Kidney glomerular epithelial cell (primary cell): ENCODE measurements at places on chromosomes 16 and 17.

GRCh38 chr17:39923836-39924690, 3.3 kb downstream of the ORMDL3 start:
- DNase-seq = no peak

GRCh38 chr16:8808613-8809353, 11.1 kb downstream of the PMM2 start:
- no peak for DNase-seq

DNA sequence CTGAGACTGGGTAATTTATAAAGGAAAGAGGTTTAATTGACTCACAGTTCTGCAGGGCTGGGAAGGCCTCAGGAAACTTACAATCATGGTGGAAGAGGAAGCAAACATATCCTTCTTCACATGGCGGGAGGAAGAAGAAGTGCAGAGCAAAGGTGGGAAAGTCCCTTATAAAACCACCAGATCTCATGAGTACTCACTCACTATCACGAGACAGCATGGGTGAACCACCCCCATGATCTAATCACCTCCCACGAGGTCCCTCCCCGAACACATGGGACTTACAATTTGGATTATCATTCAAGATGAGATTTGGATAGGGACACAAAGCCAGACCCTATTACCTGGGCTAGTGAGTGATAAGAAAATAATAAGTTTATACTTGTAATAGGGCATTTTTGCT, 70.6 kb upstream of the HS3ST2 start:
- no peak for DNase-seq

- DNase-seq = no peak
Observed at GRCh38 chr17:34682305-34682704, 102.9 kb downstream of the TMEM132E start.

GRCh38 chr17:296379-296778, 56.2 kb downstream of the RPH3AL start:
- DNase-seq = no peak

GRCh38 chr16:87790292-87791100, 24.7 kb upstream of the KLHDC4 start:
- no peak for DNase-seq

DNA sequence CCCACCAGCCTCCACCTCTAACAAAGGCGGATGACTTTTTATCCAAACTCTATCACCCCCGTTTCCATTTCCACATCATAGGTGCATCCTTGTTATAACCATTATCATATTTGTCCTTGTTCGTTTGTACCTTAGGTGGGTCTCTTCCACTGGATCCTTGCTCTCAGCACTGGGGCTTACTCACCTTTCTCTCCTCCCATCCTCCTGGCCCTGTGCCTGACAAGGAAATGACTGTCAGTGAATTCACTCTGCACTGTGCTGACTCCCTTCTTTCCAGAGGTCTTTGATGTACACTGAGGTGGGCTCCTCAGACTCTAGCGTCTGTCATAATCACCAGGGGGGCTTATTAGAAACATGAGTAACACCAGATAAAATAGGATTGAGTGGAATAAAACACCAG, 3.1 kb downstream of the GSG1L2 start:
- no peak for DNase-seq

GRCh38 chr16:1960665-1961630, 1.6 kb downstream of the NDUFB10 start:
- DNase-seq = peak; percentile 26

GRCh38 chr17:1782171-1782567, 20.3 kb downstream of the SERPINF1 start:
- DNase-seq = no peak

GRCh38 chr17:74359916-74360315, 1.8 kb downstream of the BTBD17 start:
- DNase-seq = no peak

GRCh38 chr17:74016461-74016860, 187.0 kb upstream of the RPL38 start:
- DNase-seq = no peak

DNA sequence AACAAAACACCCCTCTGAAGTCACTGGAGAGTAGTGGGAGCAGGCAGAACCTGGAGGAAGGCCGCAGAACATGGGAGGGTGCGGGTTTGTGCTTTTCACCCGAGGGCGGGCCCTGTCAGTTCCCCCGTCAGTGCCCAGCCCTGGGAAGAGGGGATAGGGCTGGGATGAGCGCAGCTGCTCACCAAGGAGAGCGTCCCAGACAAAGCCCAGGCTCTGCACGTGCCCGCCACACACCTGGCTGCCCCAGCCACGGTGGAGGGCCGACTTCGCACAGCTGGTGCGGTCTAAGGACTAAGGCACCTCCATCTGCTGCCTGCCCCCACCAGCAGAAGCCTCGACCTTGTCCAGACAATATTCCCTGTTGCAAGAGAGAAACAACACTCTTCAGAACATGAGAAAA, 39.5 kb downstream of the ZCCHC14 start:
- DNase-seq = no peak

DNA sequence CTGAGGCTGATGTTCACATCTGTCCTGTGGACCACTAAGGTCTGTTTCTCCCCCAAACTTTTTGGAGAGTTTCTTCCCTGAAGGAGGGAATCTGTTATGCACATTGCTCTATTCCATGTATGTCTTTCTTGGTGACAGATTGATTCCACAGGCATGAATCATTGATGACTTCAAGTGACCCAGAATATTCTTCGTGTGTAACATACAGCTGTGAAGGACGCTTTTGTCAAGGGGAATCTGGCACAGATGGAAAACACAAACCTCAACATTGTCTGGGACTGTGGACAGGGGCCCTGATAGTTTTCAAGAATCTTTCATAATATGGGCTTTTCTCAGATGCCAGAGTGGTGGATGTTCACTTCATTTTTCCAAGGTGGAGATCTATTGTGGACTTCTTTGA, 223.1 kb upstream of the MAF start:
- DNase-seq = no peak

GRCh38 chr17:37755455-37755854, 10.6 kb upstream of the HNF1B start:
- DNase-seq = no peak

GRCh38 chr17:39634384-39634871, 2.5 kb upstream of the STARD3 start:
- DNase-seq = peak; percentile 54

- no peak for DNase-seq
Observed at GRCh38 chr16:10868596-10869469, 8.2 kb upstream of the CIITA start.

DNA sequence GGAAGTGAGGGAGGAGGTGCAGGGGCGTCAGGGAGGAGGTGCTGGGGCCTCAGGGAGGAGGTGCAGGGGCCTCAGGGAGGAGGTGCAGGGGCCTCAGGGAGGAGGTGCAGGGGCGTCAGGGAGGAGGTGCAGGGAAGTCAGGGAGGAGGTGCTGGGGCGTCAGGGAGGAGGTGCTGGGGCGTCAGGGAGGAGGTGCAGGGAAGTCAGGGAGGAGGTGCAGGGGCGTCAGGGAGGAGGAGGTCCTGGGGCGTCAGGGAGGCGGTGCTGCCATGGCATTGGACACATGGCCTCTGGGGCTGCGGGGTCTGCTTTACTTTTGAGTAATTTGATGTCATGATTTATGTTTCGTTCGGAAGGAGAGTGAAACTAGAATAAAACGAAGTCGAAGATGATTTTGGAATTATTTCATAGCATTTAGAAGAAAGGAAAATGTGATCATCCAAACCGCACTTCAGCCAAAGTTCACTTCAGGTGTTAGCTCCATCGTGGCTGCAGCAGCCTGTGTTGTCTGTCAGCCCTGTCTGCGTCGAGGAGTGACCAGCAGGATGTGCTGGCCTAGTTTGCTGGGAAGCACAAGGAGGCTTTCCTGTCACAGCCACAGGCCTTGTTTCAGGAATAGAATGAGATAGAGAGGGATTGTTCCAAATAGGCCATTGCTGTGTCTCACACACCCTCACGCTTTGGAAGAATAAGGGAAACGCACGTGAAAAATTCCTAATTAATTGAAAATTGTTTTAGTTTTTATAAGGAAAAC, 42.8 kb downstream of the RAB11FIP3 start:
- DNase-seq = no peak

DNA sequence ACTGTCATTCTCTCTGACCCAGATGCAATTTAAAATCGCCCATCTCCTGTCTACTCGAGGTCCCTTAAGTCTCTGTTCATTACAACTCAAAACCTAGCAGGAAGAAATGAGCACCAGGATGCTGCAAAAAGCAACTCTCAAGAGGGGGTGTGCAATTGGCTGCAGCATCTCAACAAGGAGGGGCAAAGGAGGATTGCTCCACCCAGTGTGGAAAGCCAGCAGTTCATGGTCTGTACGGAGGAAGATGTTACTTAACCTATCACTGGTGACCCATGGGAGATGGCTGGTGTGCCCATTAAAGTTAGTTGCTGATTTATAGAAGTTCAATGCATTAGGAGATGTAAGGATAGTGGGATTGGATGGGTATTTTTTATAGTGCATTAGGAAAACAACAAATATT, 147.4 kb downstream of the CDK5R1 start:
- DNase-seq = no peak

DNA sequence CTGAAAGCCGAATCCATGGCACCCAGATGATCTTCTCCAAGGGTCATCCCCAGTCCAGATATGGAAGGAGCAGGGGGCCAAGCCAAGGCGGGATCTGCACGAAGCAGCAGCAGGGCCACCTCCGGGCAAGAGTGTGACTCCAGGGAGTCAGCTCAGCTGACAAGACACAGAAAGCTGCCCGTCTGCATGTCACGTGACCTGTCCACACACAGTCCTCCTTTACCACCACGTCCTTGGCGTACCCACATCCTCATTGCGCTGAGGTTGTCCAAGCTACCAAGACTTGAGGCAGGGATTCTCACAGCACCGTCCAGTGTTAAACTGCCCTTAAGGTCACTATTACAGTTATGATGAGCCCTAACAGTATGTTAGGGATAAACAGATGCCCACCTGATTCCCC, 11.3 kb upstream of the CYTH1 start:
- no peak for DNase-seq

DNA sequence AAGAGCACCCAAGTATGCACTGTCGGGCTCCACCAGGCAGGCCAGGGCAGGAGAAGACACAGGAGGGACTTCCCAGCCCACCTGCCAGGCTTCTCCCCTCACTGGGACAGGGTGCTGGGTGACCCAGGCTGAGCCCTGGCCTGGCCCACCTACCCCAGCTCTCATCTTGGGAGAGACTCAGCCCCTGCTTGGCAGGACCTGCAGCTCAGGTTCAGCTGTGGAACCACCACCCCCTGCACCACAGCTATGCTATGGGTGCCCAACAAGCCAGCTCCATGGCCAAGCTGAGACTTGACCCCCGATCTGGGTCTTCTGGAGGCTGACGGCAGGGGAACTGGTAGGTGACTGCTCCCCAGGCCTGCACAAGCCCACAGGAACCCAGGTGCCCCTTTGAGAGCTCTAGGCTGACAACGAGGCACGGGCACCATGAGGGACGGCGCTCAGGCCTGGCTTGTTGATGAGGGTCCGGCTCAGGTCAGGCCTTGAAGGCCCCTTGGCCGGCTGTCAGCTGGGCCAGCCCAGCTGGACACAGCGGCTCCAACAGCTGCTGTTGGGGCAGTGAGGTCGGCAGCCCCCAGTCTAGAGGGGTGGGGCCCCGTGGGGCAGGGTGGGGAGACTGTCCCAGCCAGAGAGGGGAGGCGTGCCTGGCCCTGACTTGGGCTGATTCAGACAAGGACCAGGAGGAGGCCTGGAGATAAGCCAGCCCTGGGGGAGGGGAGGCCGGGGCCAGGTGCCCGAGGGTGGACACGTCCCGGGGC, 4.6 kb downstream of the RPUSD1 start:
- DNase-seq = no peak

DNA sequence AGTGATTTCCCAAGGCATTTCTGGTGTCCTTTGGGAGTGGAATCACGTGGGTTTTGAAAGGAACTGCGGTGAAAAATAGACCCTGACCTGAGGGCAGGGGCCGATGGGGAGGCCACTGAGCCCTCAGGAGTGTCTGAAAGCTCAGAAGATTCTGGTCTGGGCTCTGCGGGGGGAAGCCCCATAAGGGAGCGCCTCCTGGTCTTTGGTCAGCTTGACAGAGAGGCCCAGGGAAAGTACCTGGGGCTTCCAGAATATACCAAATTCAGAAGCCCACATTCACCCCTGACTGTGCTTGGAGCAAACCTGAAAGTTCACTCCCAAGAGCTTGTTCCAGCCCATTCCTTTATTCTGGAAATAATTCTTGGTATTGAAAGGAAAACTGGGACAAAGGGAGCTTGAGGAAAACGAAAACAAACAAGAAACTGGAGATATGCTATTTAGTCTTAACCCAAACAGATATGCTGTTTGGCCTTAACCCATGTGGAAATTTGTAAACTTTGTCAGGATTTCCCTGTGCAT, 23.2 kb upstream of the NAGLU start:
- no peak for DNase-seq

DNA sequence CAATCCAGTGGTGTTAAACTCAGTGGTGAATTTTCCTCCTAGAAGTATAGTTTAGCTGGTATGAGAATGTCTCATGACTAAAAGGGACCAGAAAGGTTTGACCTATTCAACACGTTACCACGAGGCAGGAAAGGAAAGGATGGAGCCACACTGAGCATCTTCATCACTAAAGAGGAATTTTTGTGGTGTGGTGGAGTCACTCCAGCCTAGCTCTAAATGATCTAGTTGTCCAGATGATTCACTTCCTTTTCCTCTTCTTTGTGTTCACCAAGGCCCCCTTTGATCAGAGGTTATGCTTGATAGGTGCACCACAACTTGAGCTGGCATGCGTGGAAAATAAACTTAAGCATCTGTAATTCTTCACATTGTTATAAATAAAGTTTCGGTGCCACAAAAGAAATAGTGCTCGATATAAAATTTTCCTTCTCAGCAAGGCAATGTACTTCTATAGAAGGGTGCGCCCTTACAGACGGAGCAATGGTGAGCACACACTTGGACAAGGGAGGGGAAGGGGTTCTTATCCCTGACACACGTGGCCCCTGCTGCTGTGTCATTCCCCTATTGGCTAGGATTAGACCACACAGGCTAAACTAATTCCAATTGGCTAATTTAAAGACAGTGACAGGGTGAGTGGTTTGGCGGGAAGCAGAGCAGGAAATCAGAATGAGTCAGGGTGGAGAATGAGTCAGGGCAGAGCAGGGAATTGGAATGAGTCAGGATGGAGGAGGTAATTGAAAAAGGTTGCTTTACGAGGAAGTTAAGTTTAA, 254.6 kb downstream of the HS3ST3A1 start:
- DNase-seq = peak; percentile 83

- DNase-seq = no peak
Observed at GRCh38 chr16:2296661-2297505, 29.0 kb upstream of the RNPS1 start.

DNA sequence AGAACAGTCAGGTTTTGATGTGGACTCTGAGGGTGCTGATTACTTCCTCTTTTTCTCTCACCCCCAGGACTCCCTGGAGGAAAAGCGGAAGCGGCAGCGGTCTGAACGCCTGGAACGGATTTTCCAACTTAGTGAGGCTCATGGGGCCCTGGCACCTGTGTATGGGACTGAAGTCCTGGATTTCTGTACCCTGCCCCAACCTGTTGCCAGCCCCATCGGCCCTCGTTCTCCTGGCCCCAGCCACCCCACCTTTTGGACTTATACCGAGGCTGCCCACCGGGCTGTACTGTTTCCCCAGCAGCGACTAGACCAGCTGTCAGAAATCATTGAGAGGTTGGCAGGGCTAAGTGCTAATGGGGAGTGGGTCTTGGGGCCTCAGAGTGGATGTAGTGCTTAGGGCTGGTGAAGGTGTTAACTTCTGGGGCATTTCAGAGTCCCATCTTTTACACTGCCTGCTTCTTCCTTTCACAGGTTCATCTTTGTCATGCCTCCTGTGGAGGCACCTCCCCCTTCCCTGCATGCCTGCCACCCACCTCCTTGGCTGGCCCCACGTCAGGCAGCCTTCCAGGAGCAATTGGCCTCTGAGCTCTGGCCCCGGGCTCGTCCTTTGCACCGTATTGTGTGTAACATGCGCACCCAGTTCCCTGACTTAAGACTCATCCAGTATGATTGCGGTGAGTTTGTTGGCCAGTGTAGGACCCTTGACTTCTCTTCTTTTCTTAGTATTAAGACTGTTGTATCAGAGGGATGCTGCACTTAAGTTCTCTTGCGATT, 19.1 kb upstream of the PHKG2 start:
- no peak for DNase-seq
